Stimulated activated memory B cell treated with anti-CD40 and anti-IgM and Interleukin-4, amounts not matched to agents 10 μg/mL and 1 μg/mL and 100 μg/mL, for 72 hours (primary cell): ENCODE measurements at places on chromosomes 1 and 21.

- ATAC-seq = peak; percentile 80
Observed at GRCh38 chr1:107196973-107197562, 56.2 kb downstream of the NTNG1 start.

DNA sequence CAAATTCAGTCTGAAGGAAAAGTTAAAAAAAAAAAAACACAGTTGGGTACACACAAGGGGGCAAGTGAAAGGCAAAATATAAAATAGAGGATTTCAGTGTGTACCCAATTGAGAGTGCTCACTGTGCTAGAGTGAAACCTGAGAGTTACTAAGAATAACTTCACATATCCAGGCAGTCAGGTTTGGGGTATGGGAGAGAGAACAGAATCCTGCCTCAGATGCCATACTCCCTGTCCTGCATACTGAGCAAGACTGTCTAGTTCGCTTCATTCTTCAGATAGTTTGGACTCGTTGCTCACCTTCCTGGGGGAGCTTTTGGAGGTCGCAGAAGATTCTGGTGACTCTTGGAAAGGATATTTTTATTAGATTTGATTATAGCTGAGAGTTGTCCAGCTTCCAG lies 20.4 kb downstream of the CEP85 start:
- ATAC-seq = no peak

DNA sequence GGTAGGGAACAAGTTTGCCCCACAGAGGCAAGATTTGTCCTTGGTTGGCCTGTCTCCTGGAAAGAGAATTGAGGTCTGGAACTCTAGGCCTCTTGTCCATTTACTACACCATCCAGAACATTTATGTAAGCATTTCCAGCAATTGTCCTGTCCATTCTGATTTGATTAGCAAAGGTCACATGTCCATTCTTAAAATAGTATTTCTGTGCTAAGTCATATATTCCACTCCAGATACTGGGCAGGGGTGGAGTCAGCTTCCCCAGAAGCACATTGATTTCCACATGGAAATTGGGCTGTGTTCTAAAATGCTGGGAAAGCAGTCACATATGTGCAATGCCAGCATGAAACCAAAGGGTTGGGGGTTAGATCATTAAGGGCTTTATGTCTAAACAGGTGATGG lies 21.5 kb upstream of the FMN2 start:
- no peak for ATAC-seq

GRCh38 chr1:155698382-155699038 lies 9.6 kb downstream of the DAP3 start:
- ATAC-seq = no peak

DNA sequence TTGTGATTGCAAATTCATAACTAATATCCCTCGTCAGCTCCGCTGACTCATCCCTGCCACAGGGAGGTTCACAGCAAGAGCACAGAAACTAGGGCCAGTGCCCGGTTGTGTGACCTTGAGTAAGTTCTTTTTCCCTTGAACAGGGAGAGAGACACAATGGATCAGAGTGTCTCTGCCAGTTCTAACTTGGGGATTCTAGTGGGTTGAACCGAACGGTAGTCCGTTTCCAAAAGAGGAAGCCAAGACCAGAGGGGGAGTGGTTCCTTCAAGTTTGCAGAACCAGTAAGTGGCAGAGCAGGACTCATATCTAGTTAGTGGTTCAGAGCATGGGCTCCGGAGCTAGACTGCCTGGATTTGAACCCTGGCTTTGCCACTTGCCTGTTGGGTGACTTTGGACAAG lies 4.9 kb upstream of the SHISA4 start:
- ATAC-seq = peak; percentile 69
